DMS79 treated with DMSO at 0.1 percent for 48 hours (cell line): ENCODE measurements at places on chromosomes 1 and 21.

GRCh38 chr21:43298546-43299440 is 128.1 kb downstream of the SIK1 start:
- no peak for DNase-seq

- peak; percentile 20 for DNase-seq
Observed at GRCh38 chr1:230067871-230068620, 1.0 kb downstream of the GALNT2 start.

GRCh38 chr1:59223989-59224634 is 72.8 kb upstream of the FGGY start:
- no peak for DNase-seq

- no peak for DNase-seq
Observed at GRCh38 chr1:11700601-11701467, 9.3 kb downstream of the DRAXIN start.

GRCh38 chr1:32122151-32122550 is 14.3 kb downstream of the KPNA6 start:
- DNase-seq, result no peak

DNA sequence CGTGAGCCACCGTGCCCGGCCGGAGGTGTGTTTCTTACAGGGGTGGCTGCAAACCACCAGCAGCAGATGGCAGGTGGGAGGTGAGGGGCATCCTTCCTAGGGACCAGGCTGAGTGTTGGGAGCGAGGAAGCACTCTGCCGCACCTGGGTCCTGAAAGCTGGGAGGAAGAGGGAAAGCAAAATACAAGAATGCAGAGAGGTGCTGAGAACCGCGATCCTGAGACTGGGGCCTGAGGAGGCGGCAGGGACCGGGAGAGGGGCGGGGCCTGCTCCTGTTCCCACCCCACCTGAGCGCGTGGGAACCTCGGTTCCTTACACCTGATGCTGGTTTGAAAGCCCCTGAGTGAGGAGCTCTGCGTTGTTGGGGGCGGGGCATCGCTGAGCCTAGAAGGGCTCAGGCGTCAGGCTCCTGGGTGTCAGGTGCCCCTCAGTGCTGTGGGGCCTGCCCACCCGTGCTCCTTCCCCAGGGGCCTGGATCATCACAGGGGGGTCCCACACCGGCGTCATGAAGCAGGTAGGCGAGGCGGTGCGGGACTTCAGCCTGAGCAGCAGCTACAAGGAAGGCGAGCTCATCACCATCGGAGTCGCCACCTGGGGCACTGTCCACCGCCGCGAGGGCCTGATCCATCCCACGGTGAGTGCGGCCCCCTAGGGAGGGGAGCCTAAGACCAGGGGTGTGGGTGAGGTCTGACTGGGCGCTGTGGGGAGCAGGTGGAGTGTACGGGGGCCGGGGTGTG is 15.5 kb downstream of the TRPM2 start:
- DNase-seq, result no peak

DNA sequence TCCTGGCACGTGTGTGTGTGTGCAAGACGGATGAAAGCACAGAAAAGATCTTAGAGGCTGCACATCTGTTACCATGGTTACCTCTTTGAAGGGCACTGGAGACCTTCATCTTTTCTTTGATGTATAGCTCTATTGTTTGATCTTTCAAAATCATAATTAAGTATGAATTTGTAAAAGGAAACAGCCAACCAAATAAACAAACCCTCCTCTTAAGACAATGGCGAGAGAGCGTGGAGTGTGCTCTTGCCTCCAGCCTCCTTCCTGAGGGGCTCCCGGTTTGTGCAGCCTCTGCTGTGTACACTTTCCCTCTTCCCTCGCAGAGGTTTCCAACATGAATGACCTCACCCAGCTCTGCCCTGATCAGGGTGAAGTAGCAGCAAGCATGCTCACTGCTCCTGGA is 27.9 kb downstream of the CACNA1S start:
- peak; percentile 79 for DNase-seq

- no peak for DNase-seq
Observed at GRCh38 chr1:213938776-213939175, 49.0 kb upstream of the PROX1 start.

- DNase-seq, result no peak
Observed at GRCh38 chr1:247434005-247434404, 18.0 kb downstream of the NLRP3 start.

GRCh38 chr21:32844653-32845436 is 73.3 kb upstream of the PAXBP1 start:
- DNase-seq, result no peak

GRCh38 chr21:27683292-27683691 is 716.4 kb upstream of the ADAMTS5 start:
- DNase-seq, result no peak

DNA sequence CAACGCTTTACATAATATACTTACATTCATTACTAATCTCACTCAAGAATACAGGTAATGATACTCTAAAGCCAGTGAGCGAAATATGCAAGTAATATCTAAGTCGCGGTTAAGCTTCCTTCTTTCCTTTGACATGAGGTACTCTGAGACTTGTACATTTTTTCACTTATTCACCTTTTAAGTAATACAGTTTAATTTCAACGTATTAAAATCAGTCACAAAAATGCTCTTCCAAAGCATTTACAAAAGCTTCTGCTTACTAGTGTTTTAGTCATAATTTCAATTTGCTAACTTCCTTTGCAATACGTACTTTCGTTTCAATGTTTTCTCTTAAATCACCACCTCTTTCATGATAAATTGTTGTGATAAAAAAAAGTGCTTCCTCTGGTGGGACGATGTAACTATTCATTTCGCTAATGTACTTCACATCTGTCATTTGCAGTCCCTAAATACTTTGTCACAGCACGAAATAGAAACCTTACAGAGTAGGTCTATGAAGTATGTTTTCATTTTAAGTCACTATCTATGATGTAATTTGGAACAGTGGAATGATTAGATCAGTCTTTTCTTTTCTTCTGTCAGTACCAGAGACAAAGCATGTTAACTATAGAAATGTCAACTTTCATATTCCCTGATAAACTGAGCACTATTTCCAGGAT is 34.0 kb upstream of the ADGRL4 start:
- DNase-seq, result no peak

DNA sequence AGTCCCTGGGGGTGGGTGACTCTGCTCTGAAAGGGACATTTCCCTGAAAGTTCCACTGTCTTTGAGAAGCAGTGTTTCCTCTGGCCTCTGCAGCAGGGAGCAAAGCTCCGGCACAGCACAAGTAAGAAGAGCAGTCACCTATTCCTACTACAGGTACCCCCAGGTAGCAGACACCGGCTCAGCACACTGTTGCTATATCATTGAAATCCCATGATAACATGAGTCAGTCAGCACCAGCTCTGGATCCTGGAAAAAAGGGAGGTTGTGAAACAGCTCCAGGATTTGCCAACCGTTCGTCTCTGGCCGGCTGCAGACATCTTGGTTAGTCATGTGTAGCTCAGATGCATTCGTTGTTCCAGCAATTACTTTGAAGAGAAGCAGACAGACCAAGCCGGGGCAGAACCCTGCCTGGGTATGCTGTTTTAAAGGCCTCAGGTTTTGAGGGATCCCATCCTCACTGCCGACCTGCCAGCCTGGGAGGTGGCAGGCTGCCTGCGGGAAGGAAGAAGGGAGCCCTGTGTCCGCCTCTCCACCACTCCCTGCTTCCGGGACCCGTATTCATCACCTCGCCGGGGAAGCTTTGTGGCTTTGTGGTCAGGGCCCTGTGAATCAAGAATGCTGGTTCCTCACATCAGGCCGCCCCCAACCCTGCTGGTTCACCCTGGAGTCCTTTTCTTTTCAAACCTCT is 139.2 kb downstream of the CLIC6 start:
- no peak for DNase-seq

GRCh38 chr1:194503209-194503608 is 1316.8 kb upstream of the B3GALT2 start:
- no peak for DNase-seq

- peak; percentile 34 for DNase-seq
Observed at GRCh38 chr1:38454749-38455441, 404.7 kb downstream of the RRAGC start.

GRCh38 chr1:203130358-203130985 is 2.9 kb downstream of the ADORA1 start:
- DNase-seq, result no peak

- no peak for DNase-seq
Observed at GRCh38 chr1:199746666-199747384, 280.7 kb upstream of the NR5A2 start.

DNA sequence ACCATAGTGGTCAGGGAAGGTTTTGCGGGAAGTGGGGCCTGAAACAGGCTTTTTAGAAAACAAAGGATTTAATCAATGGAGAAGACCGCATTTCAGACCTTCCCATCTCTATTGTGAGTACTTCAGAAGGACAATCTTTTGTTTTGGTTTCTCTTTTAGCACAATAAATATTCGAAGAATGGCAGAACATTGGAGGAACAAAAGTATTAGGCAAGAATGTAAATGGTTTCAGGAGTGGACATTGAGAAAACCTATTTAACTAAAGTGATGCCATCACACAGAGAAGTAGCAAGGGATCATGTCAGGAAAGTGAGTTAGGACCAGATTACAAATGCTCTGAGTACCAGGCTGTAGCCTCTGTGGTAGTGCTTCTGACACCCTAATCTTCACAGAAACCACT is 26.8 kb upstream of the UBE2U start:
- no peak for DNase-seq

DNA sequence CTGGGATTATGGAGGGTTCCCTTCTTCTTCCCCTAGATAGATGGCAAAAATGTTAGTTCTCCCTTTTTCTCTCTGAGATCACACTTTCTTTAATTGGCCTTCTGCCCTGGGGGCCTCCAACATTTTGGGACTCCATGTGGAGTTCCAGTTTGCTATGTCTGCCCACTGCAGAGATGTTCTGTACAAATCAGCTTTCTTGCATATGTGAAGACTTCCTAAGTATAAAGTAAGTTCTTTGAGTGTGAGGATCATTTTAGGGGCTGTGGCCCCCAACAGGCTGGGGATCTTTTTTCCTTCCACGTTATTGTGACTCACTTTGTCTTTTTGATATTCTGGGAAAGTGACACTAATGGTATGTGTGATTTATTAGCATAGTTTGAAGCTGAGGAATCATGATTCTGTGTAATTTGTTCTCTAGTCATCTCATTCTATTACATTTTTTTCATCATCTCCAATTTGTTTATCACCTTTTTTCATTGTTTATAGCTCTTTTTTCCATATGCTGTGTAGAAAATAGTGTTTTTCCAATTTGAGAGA is 48.2 kb downstream of the HHAT start:
- DNase-seq, result no peak

- DNase-seq, result peak; percentile 63
Observed at GRCh38 chr1:41476807-41477361, 7.6 kb downstream of the EDN2 start.

DNA sequence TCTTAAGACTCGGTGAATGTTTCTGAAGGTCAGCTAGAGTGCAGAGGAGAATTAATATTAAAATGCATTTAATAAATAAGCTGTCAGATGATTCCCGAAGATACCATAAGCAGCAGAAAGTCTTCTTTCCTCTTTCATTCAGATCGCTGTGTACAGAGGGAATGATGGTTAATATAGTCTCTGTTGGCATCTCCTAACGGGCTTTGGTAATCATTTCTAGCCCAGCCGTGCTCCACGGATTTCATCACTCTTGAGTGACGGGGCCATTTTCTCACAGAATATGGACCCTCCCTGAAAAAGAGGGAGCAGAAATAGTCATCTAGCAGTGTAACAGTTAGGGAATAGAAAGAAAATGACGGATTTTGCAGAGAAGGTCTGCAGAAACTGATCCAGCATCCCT is 103.1 kb downstream of the ST6GALNAC3 start:
- DNase-seq, result no peak

DNA sequence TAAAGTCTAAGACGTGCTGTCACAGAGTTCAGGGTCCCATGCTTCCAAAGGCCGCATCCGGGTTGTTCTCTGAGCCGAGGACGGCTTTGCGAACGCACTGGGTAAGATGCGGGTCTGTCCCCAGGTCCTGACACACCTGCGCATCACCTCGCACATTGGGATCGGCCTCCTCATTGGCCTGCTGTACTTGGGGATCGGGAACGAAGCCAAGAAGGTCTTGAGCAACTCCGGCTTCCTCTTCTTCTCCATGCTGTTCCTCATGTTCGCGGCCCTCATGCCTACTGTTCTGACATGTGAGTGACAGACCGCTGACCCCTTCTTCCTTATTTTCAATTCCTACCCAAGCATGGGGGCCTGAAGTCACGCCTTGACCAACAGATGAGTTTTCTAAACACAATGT is 25.3 kb downstream of the TFF3 start:
- no peak for DNase-seq

- no peak for DNase-seq
Observed at GRCh38 chr1:152189657-152190442, 30.8 kb upstream of the RPTN start.

GRCh38 chr1:179264507-179264906 is 29.1 kb upstream of the SOAT1 start:
- DNase-seq, result no peak

DNA sequence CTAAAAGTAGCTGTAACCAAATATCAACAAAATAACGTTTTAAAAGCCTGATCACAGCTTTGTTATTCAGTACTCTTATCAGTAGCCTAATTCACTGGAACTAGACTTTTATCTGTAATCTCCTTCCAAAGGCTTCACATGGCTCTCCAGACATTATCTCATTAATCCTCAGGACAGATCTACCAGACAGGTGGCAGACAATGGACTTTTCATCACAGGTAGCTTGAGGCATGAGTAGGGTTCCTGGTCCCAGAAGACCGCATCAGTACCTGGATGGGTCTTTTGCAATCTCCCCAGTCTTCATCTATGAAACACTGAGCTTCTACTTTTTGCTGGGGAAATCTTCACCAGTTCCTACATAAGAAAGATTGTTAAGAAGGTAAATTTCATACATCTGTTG is 132.2 kb upstream of the FOXD3 start:
- no peak for DNase-seq

GRCh38 chr1:3022976-3023375 is 1.7 kb downstream of the ACTRT2 start:
- no peak for DNase-seq

DNA sequence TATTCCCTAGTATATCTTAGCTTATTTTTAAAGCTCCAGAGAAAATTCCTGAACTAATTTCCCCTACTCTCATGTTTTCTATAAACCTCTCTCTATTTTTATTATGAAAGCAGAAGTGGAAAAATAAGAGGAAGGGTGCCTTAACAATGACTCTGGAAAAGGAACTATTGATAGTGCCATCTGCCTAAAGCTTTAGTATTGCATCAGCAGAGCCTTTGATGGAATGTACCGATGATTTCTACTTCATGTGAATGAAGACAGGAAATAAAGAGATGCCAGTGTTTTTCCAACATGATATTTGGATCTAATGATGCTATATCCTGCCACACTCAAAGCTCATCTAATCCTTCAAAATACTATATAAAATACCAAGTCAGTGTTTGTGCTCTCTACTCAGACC is 35.1 kb downstream of the TNFSF18 start:
- no peak for DNase-seq

- no peak for DNase-seq
Observed at GRCh38 chr1:35001743-35002142, 16.6 kb upstream of the TMEM35B start.

DNA sequence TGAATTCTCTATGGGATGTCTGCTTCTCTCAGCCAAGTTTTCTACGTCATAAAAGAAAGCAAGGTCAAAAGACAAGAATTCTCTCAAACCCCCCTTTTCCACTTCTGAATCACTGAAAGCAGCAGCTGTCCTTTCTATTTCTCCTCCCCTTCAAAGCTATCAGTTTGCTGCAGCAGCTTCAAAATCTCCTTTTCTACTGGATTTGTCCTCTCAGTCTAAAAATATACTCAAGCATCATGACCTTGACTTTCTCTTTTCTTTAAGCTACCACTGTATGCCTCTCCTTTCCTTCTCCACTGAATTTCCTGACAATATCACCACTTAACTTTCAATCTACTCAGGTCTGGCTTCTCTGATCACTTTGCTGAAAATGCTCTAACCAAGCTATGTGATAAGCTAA is 1.9 kb downstream of the WDR64 start:
- DNase-seq, result no peak
